ENCODE measurements at places on chromosomes 3 and 15.

- DNase-seq: no peak
These were observed 219.8 kb downstream of the CTNNB1 start for GRCh38 chr3:41418961-41419691.

DNA sequence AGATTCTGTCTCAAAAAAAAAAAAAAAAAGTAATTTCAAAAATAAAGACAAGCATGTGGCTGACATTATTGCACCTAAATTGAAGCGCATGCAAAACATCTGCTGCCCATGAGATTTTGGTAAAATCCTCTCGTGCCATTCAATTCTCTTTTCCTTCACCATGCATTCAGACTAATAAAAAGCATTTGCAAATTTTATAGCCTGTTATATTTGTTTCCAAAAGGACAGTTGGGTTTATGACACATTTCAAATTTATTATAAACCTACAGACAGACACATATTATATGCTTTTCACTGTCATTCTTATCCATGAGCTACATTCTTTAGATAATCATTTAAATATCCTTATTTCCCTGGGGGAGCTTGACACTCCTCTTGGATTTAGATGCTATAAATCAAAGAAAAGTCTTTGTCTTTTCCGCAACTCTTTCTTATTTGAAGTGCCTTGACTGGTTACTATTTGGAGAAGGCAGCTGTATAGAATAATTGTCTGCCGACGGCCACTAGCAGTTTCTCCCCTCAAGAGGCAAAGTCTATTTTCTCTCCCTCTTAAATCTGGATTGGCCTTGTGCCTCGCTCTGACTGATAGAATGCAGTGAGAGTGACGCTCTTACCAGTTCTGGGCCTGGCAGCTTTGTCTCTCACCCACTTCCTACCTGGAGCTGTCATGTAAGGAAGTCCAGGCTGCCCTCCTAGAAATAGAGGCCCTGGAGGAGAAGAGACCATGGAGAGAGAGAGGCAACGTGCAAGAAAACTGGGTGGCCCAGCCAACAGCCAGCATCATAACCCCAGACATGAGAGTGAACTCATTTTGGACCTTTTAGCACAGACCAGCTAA, 6.8 kb upstream of the LRIG1 start:
- no peak for DNase-seq

- no peak for DNase-seq
These were observed 138.4 kb upstream of the TBL1XR1 start for GRCh38 chr3:177335728-177336127.

DNA sequence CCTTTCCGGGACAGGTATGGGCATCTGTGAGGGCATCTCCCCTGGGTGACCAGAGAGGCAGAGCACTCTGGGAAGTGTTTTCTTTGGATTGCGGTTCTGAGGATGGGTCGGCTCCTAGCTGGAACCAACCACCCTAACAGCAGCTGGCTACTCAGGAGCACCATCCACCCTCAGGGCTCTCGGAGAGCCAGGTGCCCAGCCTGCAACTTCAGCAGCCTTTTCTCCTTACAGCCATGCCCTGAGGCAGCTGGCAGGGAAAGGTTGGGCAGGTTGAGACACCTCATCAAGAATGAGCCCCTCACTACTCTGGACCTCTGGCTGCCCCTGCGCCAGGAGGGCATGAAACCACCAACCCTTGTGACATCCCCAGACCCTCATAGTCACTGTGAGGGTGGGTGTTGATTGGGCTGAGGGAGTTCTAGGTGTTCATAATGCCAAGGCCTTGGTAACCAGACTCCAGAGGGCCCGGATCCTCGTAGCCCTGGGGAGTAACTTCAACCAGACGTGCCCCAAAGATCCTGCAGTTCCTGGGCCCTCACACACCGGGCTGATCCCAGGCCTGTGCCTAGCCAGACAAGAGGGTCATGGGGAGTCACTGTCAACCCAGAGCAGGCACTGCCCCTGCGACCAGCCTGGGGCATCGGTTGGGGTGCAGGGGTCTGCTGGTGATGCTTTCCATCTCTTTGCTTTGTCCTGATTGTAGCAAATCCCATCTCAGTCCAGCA, 114.4 kb upstream of the ABHD17C start:
- no peak for DNase-seq

DNA sequence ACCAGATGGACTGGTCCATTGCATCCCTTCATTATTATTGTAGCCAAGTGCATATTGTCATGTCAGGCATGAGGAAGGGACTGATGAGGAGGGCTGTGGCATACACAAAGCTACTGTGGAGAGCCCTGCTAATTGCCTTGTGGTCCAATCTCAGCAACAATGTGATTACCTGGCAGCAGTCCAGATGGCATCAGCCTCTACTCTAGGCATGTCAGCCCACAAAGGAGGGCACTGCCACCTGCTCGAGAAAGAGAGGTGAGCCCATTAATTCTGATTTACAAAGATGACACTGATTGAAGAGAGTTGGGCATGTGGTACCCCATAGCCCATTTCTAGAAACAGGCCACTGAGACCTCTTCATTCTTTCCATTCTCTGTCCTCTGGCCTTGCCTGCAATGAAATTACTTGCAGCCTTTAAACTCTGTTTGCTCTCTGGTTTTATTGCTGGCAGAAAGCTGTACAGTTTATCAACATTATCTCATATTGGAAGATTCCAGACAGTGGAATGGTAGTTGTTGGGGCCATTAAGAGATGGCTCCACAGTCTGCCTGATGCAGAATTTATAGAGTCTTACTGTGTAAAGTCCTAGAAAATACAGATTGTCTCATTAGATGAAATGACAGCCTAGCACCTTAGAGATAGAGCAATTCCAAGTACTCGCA, 307.7 kb downstream of the ARPP21 start:
- DNase-seq: peak; percentile 1

DNA sequence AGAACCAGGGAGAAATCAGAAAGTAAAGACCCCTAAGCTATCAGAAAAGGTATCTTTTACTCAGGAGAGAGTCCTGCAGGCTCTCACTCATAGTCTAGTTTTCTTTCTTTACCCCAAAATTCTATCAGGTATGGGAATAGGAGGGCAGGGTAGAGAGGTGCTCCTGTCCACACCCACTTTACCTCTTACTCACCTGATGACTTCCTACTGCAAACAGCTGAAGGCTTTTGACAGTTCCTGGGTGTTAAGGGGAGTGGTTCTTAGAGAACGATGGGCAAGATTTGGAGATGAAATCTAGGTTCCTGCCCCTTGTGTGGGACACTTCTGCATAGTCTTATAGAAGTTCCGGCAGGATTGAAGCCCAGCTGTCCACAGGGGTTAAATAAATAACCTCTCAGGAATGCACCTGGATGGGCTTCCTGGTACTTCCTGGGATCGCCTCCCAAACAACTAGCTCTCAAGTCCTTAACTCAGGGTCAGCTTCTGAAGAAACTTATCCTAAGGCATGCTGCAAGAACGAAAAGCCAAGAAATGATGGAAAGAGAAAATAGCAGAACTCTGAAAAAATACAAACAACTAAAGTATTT, 10.8 kb upstream of the TNFAIP8L3 start:
- no peak for DNase-seq

- no peak for DNase-seq
These were observed 27.3 kb upstream of the NMB start for GRCh38 chr15:84685304-84685703.

DNA sequence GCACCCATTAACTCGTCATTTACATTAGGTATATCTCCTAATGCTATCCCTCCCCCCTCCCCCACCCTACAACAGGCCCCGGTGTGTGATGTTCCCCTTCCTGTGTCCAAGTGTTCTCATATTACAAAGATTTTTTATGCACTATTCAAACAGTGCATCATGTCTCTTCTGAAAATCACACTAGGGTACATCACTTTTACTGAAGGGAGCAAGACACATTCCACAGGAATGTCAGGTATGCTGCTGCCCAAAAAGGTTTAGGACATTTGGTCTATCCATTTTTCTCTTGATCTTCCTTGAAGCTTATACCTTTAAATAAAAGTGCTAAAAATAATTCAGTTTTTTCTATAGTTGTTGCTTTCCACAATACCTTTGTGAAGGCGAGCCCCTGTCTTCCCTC, 9.2 kb upstream of the EPHA3 start:
- DNase-seq: no peak

GRCh38 chr3:66028457-66028856, 10.3 kb downstream of the MAGI1 start:
- DNase-seq: no peak

DNA sequence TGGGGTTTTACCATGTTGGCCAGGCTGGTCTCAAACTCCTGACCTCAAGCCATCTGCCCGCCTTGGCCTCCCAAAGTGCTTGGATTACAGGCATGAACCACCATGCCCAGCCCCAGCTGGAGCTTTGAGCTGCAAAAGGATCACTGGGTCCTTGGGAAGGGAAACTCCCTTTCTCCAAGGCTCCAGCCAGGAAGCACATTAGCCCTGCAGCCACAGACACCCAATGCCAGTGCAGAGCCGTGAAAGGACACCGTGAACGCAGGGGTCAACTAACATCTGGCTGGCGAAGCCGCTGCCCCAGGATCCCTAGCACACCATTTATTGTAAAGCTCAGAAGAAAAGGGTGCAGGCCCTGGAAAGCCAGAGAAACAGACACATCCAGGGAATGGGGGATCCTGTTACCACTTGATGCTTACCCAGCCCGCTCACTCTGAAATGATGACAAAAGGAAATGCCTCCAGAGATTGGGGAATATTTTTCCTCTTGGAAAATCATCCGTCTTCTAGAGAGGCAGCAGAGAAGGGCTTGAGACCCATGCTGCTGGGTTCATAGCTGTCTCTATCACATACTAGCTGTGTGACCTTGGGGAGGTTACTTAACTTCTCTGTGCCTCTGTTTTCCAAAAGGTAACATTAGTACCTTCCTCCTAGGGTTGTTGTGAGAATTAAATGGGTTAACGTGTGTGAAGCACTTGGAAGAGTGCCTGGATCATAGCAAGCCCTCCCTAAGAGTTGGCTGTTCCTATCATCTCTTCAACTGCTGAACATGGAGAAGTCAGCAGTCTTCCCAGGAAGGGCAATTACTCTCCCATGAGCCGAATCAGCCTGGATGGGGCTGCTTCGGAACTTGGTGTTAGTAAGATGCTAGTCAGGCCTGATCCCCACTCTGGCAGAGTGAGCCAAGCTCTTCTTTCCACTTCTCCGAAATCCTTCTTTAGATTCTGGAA, 40.8 kb downstream of the LMCD1 start:
- DNase-seq: no peak

DNA sequence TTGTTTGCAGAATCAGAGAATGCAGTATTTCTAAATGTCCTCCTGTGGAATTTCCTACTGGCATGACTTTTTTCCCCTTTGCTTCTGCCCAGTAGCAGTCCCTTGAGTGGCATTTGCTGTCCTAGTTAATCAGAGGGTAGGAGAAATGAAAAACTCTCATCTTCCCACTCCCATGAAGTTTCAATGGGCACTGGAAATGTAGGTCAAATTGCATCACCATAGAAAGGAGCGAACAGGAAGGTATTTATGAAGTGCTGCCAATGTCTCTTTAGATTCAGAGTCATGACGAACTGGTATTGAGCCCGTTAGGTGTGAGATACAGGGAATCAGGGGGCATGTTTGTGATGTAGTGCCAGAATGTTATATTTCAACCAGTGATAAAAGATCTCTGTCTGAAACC, 23.2 kb downstream of the ATXN7 start:
- no peak for DNase-seq

DNA sequence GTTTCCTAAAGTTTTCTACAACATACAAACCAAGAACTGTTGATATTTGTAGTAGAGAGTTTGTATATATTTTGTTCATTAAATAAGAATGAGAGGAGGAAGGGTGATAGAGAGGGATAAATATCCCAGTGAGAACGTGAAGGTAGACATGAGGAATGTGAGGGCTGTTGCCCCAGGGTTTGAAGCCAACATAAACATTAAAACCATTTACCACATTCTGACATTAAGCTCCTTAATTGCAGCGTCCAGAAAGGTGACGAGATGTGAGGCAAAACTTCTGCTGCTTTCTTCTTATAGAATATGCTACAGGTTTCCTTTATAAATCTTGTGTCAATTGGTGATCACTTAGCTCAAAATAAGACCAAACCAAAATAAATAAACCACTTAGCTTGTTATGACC, 267.8 kb upstream of the CNTN4 start:
- DNase-seq: no peak

DNA sequence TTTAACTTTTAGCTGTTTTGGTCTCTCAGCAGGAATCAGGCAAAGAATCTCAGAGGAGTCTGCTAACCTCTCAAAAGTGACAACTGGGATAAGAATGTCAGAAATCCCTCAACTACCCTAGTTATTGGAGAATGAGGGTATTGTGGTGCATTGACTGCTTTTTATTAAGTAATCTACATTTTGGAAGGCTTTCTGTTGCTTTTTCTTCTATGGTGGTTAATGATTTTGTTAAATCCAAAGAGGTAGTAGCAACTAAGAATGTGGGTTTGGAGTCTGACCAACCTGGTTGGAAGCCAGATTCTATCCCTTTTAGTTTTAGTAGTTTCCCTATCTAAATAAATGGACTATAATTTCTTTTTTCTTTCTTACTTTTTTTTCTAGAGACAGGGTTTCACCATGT, 94.7 kb upstream of the RNF7 start:
- no peak for DNase-seq

DNA sequence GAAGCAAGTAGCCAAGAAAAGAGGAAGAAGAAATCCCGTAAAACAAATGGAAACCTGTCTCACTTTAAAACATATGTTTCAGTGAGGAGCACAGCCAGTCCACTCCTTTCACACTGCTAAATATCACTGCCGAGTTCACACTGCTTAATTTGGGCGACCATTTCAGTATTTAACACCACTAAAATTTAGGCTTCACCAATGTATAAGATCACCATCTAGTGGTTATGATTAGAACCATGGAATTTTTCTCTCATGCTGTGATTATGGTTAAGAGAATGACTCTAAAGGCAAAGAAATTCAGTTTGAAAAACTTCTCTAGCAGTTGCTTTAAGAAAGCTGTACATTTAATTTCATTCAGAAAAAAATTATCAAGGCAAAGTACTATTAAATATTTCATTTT, 16.6 kb downstream of the SLC4A7 start:
- DNase-seq: no peak

DNA sequence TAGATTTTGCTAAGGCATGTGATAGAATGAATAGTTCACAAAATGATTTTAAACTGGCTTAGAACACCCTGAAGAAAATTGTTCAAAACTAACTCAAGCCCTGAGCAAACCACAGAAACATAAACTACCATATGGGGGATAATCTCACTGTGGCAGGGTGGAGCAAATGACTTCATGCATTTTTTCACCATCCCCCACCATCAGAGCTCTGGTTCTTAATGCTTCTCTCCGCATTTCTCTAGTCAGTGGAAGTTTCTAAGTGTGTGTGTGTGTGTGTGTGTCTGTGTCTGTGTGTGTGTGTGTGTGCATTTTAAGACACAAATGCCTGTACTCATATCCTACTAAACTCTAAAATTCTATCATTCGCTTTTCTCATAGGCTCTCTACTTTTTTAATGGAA, 107.1 kb upstream of the PHLDB2 start:
- DNase-seq: no peak

- no peak for DNase-seq
These were observed 129.3 kb upstream of the NSMCE3 start for GRCh38 chr15:29398907-29399306.
